HFF-Myc (cell line): ENCODE measurements at places on chromosomes 7 and 10.
A peak's percentile ranks its signal among the peaks of the same experiment; 100 is the strongest.

DNA sequence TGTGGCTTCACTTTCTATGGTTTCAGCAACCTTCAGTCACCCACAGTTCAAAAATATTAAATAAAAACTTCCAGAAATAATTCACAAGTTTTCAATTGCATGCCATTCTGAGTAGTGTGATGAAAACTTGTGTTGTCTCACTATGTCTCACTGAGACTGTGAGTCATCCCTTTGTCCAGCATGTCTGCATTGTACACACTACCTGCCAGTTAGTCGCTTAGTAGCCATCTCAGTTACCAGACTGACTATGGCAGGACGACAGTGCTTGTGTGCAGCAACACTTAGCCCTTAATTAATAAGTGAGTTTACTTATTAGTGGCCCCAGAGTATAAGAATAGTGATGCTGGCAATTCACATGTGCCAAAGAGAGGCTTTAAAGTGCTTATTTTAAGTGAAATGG is 22.5 kb downstream of the CCDC186 start:
- DNase-seq: peak; percentile 12

DNA sequence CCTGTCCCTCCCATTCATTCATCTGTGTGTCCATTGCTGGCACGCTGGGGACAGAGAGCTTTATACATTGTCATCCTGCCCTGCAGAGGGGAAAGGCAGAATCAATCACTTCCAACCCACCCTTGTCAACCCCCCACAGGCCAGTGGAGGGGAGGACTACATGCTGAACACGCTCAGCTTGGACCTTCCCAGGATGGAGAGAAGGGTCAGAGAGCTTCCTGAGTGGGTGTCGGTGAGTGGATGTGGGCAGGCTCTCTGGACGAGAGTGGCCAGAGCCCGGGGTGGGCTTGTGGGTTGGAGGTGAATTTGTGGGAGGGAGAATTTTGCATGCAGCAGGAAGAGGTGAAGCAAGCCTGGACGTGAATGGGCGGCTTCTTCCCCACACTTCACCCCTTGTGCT is 93.9 kb downstream of the DNAJB6 start:
- no peak for DNase-seq

- no peak for DNase-seq
These were observed 86.4 kb downstream of the FAM53B start for GRCh38 chr10:124657806-124658205.

DNA sequence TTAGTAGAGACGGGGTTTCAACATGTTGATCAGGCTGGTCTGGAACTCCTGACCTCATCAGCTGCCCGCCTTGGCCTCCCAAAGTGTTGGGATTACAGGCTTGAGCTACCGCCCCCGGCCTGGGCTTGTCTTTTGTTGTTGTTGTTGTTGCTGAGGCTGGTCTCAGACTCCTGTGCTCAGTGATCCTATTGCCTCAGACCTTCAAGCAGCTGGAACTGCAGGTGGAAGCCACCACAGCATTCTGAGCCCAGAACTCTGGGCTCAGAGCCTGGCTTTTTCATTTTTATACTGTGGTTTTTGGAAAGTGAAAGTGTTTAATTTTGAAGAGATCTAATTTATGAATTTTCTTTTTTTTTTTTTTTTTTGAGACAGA is 16.2 kb upstream of the DNAJB6 start:
- DNase-seq: no peak

GRCh38 chr7:129513546-129513945 is 11.2 kb downstream of the SMKR1 start:
- no peak for DNase-seq

DNA sequence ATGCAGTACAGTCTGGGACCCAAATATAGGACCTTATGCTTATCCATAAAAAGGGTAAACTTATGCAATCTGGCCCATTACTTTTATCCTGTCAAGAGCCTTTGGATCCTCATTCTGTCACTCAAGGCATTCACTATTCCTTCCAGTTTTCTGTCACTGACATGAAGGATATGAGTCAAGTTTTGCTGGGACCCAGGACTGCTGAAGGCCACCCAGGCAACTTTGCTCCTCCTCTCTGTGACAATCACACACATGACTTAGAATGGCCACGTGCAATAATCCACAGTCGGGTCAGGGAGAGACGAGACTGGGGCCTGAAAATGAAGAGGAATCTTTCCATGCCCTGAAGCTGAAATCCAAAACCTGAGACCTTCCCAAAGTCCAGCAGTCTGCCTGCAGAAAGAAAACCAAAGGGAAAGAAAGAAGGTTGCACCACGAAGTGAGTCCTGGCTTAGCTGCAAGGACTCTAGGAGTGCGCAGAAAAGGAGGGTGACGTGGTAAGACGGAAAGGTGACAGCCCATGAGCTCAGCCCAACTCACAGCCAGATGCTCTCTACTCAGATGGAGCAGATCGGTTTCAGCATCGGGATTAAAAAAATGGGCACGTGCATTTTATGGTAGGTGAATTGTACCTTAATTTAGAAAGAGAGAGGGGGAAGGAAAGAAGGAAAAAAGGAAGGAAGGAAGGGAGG is 67.2 kb downstream of the VOPP1 start:
- no peak for DNase-seq

DNA sequence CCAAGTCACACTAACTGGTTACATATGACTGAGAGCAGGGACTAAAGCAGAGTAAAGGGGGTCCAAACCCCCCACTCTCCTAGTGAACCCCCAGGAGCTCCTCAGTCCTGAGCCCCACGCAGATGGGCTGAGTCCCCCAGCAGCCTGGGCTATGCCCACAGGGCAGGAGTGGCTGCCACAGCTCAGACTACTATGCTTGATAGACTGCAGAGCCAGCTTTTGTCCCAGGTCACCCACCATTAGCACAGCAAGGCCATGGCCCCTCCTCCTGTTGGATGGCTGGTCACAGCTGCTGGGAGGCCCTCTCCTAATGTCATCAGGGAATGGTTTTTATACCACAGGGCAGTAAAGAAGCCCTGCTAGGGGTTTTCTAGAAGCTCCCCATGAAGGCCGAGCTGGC is 46.3 kb upstream of the FGFR2 start:
- no peak for DNase-seq

- DNase-seq: no peak
These were observed 28.9 kb upstream of the STK17A start for GRCh38 chr7:43553999-43554398.

GRCh38 chr7:89238156-89238555 is 442.6 kb upstream of the TEX47 start:
- no peak for DNase-seq

GRCh38 chr7:81769891-81770727 is at the start of gene HGF:
TSS of gene HGF (minus strand) at chr7:81770047. CDS start at chr7:81769971, 76 bp downstream.
- DNase-seq: peak; percentile 54

DNA sequence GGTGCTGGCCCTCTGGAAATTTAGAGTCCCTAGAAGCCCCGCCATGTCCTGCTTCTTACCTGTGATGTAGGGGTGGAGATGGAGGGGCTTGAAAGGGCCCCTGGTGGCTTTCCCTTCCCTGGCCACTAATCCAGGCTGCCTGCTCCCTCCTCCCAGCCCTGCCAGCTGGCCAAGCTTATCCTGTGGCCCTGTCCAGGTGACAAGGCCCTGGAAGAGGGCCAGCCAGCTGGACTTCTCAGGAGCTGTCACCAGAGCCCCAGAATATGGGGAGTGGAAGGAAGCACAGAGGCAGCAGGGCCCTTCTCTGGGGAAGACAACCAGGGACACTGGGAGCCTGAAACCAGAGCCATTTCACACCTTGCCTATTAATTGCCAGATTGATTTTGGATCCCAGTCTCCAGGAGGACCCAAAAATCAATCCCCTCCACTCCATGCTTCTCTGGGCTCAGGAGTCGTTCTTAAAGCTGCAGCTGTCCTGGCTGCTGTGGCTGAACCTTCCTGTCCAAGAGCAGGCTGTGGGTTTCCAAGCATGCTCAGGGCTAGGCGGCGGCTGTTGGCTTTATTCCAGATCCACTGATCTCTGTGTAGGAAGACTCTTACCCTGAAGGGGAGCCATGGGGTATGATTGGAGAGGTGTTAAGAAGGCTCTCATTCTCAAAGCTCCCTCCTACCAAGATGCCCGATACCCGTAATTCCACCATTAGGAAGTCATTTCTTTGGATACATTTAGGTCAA is 52.6 kb upstream of the PCBD1 start:
- DNase-seq: no peak

DNA sequence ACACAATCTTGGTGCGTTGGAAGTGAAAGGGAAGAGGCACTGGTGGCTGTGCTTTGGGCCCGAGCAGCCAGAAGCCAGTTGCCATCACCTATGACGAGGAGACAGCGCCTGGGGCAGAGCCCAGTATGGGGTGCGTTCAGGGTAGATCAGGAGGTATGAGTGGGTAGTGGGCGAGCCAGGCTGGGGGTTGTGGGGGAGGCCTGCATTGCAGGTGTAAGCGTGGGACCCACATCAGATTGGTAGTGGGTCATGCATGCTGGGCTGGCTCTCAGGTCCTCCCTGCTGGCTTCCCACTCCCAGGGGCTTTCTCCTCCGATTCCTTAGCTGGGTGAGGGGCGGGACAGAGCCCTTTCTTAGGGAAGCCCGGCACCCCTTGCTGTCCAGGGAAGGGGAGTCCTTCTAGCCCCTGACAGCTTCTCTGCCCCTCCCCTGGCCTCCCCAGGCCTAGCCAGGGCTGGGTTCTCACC is 445 bp upstream of the PVRIG start:
- DNase-seq: no peak

DNA sequence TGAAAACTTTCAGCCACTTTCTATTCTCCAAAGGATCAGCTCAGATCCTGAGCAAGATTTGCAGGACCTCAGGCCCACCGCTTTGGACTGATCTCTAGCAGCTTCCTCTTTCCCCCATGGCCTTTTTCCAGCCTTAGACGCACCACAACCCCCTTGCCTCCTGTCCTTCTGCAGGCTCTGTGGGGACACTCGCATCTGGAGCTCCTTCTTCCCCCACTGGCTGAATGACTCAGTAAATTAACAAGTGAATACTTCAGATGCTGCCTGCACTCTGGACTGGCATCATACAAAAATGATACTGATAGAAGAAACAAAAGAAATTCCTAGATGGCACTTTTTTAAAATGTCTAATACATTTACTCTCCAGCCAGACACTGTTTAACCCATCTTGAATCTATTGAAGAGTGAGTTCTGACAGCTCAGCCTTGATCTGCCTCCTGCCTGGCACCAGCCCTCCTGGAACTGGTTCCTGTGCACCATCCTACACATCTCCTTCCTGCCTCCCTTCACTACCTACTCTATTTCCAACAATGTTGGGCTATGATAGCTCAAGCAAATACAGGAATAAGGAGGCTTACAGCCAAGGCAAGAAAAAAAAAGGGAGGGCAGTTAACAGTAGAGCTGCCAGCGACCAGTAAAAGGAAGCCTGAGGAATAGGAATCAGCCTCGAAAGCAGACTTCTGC is 3.3 kb downstream of the FRMPD2 start:
- no peak for DNase-seq

DNA sequence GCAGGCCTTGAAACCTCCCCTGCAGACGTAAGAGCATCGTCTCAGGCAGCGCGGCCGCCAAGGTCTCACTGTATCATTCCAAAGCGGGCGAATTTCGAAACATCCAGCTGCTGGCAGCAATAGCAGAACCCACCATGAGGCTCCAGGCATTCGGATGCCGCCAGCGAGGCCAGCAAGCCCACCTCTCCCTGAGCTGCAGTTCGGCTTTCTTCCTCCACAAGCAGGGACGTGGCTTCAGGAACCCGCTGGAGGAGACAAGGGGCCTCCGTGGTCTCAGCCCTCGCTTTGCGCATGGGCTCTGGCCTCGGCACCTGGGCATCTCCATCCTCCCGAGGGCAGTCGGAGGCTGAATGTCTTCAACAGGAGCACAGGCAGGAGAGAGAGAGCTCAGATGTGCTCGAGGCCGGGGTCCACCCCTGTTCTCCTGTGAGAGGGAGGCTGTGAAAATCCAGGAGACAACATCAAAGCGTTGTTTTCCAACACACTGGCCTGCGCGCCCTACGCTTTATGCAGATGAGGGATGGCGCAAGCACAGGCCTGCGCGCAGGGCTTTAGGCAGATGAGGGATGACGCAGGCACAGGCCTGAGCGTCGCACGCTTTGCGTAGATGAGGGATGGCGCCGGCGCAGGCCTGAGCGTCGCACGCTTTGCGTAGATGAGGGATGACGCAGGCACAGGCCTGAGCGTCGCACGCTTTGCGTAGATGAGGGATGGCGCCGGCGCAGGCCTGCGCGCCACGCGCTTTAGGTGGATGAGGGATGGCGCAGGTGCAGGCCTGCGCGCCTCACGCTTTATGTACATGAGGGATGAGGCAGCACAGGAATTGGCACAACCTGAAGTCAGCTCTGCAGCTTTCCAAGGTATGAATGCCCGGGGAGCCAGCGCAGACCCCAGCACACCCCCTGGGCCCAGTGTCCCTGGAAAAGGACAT is 103.2 kb downstream of the WDR37 start:
- no peak for DNase-seq

- no peak for DNase-seq
These were observed 3.1 kb downstream of the PARD3 start for GRCh38 chr10:34811968-34812514.

- no peak for DNase-seq
These were observed 74.0 kb upstream of the SEC61G start for GRCh38 chr7:54833001-54833467.

DNA sequence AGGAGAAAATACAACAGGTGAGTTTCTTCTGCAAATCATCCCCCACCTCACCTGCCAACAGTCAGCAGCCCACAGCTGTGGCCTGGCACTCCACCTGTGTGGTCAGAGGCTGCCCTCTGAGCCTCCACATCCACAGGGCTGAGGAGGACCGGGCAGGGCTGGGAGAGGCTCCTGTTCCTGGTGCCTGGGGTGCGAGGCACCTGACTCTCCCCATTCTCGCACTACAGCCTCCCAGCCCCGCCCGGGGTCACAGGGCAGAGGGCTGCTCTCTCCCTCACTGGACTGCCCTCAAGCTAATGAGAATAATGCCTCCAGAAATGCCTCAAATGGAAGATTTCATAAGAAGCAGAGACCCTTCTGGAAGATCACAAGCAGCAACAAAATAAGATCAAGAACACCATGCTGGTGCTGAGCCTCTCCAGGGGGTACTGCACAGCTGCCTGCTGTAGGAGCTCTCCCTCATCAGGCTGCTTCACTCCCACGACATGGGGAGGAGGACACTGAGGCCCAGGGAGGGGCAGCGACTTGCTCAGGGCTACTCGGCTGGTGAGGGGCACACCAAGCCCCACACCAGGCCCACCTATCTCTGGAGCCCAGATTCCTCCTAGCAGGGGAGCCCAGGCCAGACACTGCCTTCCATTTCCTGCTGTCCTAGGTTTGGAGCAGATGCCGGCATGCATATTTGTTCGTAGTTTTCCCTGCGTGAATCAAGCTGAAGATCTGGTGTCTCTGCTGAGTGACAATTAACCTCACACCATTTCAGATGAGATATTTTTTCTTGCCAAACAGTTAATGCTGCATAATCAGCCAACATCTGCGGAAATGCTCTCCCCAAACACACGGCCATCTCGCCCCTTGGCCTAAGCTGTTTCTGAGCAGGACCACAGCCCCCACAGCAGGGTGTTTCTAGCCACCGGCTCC is 76.5 kb downstream of the FAM53B start:
- DNase-seq: no peak

- no peak for DNase-seq
These were observed at the start of gene ZNF22 for GRCh38 chr10:45000752-45001380. TSS of gene ZNF22 (plus strand) at chr10:45000923. CDS start at chr10:45003369, 2,446 bp downstream.
